Spinal cord (tissue), 10 donors: ENCODE measurements at places on chromosomes 13 and 19. TPM values are rescaled to one million over a fixed set of nuclear protein-coding genes. Genes with fewer than 3 reads are reported as not detected.

The NOVA2 gene
- 5.4 TPM for total RNA-seq

The ZNF506 gene
- 46.0 TPM for total RNA-seq

The CNMD gene
- 7.8 TPM for total RNA-seq

The SMIM17 gene
- total RNA-seq = 84.2 TPM

The SLITRK1 gene
- total RNA-seq = 10.1 TPM

The FAM216B gene
- total RNA-seq = 12.7 TPM

DNA sequence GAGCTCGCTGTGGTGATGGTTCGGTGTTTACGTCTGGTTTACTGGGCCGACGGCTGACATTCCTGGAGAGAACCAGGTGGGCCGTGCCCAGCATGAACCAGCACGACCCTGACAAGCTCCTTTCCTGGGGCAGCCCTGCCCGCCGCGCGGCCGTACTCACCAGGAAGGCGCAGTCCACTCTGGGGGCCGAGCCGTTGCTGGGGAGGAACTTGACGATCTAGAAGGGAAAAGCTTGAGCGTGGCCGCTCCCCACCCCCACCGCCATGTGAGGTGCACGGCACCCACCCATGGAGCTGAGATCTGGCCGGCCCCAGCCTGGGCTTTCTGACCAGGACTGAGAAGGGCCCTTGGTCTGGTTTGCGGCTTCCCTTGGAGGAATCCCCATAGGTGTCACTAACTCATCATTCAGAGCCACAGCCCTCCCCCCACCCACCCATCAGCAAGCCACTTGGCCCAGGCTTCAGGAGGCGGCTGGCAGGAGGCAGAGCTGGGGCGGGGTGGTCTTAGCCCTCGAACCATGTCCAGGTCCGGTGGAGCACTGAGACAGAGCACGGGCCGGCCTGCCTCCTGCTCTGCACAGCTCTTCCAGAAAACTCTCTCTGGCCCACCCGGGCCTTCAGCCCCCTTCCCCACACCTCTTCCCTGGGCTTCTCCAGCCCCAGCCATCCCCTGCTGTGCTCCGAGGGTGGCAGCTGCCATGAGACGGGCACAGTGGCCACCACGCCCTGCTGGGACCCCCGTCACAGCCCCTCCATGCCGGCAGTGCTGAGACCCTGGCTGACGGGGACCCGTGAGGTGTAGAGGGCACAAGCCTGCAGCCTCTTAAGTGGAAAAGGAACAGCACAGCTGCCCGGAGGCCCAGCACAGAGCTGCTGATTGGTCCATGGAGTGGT is 6.2 kb downstream of the ATP4B start:
- H3K4me1 ChIP-seq = peaks cover 49% of the 10 kb centered on the region
- H3K4me3 ChIP-seq = no peak overlapping the region
- H3K27me3 ChIP-seq = no peaks in the 10 kb centered on the region
- DNase-seq = no peak

DNA sequence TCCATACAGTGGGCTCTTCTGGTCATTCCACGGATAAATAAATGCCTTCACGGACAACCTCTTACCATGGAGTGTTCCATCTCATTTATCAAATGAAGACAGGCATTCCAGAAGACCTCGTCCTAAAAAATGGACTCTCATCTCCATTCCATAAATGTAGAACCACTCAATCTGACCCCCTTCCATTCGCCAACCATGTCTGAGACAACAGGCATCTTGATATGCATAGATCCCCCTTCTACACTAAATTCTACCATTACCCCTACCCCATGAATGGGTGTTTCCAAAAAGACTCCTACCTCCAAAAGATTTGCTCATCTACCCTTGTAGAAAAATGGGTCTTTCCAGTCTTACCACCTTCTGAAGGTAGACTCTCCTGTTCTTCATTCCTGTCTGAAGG is 9.0 kb downstream of the RASIP1 start:
- H3K4me3 ChIP-seq = no peak overlapping the region
- no peak for DNase-seq
- H3K27me3 ChIP-seq = peaks cover 7% of the 10 kb centered on the region
- H3K27ac ChIP-seq = no peak overlapping the region

DNA sequence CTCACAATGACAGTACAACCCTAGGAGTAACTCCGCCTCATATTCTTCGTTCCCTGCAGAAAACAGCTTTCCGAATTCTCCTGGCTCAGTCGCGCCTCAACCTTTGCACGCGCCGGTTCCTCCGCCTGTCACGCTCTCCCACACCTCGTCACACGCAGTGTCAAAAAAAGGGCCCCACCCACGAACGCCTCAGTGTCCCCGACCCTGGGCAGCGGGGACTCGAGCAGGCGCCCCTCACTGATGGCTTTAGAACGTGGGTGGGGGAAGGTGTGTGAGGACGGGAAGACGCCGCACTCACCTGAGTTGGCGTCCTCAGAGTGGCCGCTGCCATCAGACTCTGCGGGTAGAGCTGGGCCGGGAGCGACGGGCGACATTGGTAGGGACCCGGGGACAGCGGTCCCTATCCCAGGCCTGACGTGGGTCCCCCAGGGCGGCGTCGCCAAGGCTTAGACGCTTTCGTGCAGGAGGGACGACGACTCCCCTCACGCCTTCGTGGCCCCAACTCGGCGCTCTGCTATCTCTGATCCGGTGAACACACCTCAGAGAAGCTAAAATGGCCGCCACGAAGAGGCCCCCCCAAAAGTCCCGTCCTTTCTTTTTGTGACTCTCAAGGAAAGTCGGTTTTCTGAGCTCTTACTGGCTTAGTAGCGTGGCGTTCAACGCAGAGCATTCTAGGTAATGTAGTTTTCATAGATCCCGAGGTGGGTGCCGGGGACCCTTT is at the start of gene ZNF154:
Gene ZNF154 (minus strand): TSS at position 564 of the 721 bp plus-strand sequence. CDS start 233 bp downstream, at position 331.
- peaks cover 30% of the 10 kb centered on the region for H3K36me3 ChIP-seq
- H3K27ac ChIP-seq = peak within 1 kb of the TSS; percentile 89
- H3K4me3 ChIP-seq = peak within 1 kb of the TSS; percentile 93

DNA sequence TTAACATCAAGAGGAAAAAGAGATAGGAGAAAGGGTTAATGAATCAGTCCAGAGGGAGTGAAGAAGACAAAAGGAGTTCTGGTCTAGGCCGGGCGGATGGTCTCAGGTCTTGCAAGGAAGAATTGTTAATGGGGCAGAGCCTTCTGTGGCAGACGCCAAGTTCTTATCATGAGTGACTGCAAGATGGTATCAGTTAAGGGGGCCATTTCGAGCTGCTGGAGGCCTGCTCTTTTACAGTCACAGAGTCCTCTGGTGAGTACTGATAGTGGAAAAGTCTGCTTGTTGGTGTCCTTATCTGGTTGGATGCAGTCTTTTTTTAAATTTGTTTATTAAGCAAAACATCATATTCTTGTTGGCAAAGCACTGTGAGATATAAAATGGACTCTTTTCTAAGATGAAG is 590.9 kb upstream of the SGCG start:
- H3K27me3 ChIP-seq = no peaks in the 10 kb centered on the region
- H3K36me3 ChIP-seq = no peaks in the 10 kb centered on the region

DNA sequence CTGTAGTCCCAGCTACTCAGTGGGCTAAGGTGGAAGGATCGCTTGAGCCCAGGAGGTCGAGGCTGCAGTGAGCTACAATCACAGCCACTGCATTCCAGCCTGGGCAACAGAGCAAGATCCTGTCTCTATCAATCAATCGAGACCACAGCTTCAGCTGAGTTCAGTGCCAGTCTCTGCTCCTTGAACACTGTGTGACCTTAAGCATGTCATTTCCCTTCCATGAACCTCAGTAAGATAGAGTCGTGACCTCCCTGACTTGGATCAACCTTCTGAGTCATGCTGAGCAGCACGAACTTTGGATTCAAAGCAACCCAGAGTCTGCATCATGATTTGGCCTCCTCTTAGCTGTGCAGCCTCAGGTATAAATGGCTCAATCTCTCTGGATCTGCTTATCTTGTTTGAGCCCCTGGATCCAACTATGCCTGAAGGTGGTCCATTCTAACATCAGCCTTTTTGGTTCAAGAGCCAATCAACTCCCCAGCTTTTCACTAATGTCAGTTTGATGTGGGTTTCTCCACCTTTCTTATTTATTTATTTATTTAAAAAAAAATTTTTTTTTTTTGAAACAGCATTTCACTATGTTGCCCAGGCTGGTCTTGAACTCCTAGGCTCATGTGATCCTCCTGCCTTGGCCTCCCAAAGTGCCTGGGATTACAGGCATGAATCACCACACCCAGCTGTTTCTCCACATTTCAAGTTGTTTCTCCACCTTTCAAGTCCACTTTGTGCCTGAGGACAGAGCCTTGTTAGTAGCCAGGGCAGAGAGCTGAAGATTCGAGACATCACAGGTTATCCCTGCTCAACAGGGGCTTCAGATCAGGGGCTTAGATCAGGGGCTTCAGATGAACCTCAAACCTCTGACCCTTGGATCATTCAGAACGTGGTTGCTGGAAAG is 26.4 kb downstream of the PTPRS start:
- peaks cover 10% of the 10 kb centered on the region for H3K36me3 ChIP-seq
- no peak overlapping the region for H3K27ac ChIP-seq
- DNase-seq = no peak
- H3K27me3 ChIP-seq = no peaks in the 10 kb centered on the region
- H3K4me1 ChIP-seq = peaks cover 12% of the 10 kb centered on the region
- H3K4me3 ChIP-seq = no peak overlapping the region

DNA sequence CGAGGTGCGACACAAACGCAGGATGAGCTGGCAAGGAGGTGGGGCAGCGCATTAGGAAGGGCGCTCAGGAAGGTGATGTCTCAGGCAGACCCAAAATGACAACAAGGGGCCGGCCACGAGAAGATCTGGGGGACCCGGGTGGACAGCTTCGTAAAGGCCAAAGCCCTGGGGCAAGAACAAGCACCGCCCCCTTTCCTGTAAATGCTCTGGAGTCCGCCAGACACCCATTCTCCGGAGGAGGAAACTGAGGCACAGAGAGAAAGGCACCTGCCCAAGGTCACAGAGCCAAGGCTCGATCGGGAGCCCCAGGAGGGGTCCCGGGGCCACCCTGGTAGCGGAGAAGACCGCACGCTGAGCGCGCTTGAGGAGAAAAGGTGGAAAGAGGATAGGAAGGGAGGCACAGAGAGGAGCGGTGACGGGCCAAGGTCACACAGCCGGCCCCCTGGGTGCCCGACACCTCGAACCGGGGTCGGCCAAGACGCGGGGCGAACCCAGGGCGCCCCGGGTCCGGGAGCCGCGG is 571 bp downstream of the SAFB2 start:
- H3K4me1 ChIP-seq = peaks cover 46% of the 10 kb centered on the region
- peak overlapping the region; percentile 54 for H3K27ac ChIP-seq
- no peak for DNase-seq
- peak overlapping the region; percentile 98 for H3K4me3 ChIP-seq
- no peaks in the 10 kb centered on the region for H3K27me3 ChIP-seq

DNA sequence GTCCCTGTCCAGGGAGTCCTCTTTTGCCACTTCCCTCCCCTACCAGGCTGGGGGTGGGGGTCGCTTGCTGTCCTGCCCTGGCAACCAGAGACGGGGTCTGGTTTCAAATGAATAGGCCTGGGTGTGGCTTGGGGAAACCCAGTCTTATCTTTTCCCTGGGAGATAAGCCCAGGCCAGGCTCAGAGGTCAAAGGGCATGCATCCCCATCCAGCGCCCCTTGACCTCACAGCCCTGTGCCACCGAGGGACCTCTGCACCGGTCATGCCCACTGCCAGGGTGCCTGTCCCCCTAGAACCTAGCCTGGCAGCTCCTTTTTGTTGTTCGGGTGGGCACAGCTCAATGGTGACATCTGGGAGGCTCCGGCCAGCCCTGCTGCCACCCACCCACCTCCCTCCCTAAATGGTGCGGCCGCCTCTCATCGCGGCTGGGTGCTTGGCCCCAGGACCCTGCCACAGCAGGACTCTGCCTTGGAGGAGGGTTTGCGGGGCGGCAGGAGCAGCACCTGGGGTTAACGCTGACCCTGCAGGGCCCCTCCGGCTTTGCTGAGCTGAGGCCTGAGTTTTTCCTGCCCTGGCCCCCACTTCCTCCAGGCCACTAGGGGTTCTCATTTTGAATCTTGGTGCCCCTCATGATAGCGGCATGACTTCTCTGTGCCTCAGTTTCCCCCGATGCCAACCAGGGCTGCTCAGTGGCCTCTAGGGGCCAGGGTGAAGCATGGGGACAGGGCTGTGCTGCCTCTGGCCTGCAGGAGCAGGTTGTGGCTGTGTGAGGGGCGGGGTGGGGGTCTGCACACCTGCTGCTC is 2.9 kb upstream of the CERS1 start:
- no peak overlapping the region for H3K4me3 ChIP-seq
- peaks cover 52% of the 10 kb centered on the region for H3K4me1 ChIP-seq
- no peak overlapping the region for H3K27ac ChIP-seq
- peaks cover 55% of the 10 kb centered on the region for H3K36me3 ChIP-seq
- DNase-seq = no peak
- no peaks in the 10 kb centered on the region for H3K27me3 ChIP-seq

DNA sequence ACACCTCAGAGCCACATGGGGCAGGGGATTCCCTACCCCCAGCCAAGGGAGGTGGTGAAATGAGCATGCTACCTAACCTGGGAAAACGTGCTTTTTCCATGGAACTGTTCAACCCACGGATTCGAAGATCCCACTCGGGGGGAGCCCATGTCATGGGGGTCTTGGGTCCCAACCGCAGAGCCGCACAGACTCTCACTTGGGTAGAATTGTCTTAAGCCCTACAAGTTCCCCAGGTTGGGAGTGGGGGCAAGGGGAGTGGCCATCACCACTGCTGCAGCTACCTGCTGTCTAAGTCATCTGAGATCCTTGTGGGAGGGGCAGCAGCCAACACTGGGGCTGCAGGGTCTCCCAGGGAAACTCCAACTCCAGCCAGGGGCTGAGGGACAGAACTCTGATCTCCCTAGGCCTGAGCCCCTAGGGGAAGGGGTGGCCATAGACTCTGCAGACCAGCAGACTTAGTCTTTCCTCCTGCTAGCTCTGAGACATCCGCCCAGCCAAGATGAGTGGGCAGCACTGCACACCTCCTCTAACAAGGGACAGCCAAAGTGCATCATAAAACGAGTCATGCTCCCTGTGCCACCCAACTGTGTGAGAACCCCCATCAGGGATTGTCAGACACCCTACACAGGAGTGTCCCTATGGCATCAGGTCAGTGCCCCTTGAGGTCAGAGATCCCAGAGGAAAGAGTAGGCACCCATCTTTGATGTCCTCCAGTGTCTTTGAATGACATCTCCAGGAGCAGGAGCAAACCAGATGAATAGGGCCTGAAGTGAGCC is 610.4 kb upstream of the SLITRK6 start:
- no peak overlapping the region for H3K27ac ChIP-seq
- H3K36me3 ChIP-seq = no peaks in the 10 kb centered on the region
- H3K27me3 ChIP-seq = no peaks in the 10 kb centered on the region
- H3K4me1 ChIP-seq = no peaks in the 10 kb centered on the region
- DNase-seq = no peak
- H3K4me3 ChIP-seq = no peak overlapping the region

GRCh38 chr19:29836409-29836825 is 24.6 kb downstream of the CCNE1 start:
- H3K27me3 ChIP-seq = peaks cover 3% of the 10 kb centered on the region
- H3K4me3 ChIP-seq = no peak overlapping the region
- no peak overlapping the region for H3K27ac ChIP-seq
- DNase-seq = no peak
- no peaks in the 10 kb centered on the region for H3K36me3 ChIP-seq

DNA sequence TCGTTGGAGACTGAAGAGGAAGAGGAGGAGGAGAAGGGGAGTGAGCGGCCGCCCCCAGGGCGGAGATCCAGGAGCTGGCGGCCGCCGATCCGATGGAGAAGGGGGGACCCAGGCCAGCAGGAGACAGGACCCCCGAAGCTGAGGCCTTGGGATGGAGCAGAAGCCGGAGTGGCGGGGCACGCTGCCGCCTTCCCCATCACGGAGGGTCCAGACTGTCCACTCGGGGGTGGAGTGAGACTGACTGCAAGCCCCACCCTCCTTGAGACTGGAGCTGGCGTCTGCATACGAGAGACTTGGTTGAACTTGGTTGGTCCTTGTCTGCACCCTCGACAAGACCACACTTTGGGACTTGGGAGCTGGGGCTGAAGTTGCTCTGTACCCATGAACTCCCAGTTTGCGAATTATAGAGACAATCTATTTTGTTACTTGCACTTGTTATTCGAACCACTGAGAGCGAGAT is 1.8 kb downstream of the GADD45B start:
- H3K36me3 ChIP-seq = no peaks in the 10 kb centered on the region
- no peak overlapping the region for H3K4me3 ChIP-seq
- peaks cover 58% of the 10 kb centered on the region for H3K27me3 ChIP-seq
- H3K4me1 ChIP-seq = peaks cover 53% of the 10 kb centered on the region
- no peak for DNase-seq
